ENCODE measurements at places on chromosomes 12 and 14.

DNA sequence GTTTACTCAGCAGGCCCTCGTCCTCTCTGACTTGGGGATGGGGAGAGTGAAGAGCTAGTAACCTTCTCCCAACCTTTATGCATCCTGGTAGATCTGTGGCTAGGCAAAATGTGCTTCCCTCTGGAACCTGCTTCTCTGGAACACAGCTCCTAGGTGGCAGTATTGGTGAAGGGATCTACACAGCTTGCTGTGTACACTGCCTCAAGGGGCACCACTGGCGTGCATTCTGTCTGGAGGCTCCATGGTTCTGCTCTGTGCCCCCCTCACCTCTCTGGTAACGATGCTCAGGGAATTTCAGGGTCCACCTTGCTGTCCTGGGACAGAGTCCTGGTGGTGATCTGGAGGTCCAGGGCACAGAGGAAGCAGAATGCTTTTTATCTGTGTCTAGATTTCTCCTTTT lies 43.5 kb upstream of the KCNA5 start:
- no peak for DNase-seq

DNA sequence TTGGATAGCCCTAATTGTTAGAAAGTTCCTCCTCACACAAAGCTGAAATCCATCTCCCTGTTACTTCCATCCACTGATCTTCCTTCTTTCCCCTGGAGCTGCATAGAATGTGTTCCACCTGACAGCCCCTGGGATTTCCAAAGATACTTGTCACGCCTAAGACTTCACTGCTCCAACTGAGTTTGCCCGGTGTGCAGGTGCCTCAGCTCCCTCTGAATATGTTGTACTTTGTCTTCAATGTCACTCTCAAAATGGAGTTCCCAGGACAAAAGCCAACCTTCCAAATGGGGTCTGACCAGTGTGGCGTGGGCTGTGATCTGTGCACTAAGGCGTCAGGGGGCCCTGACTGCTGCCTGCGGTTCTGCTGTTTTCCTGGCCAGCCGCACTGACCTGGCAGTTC lies 42.8 kb downstream of the CACNA2D4 start:
- DNase-seq, result no peak

GRCh38 chr14:75165586-75166391 lies 10.6 kb downstream of the TMED10 start:
- peak; percentile 63 for DNase-seq

DNA sequence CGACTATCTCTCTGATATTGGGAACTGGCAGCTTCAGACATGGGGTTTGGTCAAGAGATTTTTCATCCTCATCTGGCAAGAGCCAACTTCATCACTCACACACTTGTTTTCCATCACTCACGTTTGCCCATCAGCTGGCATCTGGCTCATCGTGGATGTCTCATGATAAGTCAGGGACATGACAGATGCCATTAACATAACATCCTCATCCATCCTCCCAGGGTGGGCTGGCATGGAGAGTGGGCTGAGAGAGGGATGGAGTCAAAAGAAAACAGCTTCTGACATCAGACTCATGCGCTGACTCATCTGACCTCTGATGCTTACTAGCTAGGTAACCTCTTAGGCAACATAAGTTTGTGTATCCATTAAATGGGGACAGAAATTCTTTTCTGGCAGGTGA lies 1.8 kb upstream of the VSX2 start:
- no peak for DNase-seq

GRCh38 chr14:66005900-66006434 lies 480.2 kb upstream of the CCDC196 start:
- DNase-seq, result no peak

DNA sequence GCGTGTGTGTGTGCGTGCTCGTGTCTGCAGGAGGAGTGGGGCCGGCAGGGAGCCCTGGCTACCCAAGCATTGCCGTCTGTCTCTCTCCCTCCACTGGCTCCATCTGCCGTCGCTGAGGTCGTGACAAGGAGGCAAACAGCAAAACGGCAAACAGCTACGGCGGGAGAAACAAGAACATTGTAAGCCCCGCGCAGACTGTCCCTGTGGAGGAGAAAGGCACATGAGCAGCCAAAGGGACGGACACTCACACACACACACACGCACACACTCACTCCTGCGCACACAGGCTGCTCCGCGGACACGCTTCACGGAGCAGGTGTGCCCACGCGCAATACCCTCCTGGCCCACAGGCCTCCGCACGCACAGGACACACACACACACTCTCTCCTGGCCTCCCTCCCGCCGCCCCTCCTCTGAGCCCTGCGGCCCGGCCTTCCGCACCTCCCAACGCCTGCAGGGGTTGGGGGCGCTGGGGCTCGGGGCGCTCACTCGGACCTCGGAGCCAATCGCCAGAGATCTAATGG lies 905 bp downstream of the CISTR start:
- peak; percentile 69 for DNase-seq

- no peak for DNase-seq
These were observed 63.1 kb upstream of the GPR68 start for GRCh38 chr14:91307652-91308051.

GRCh38 chr14:91901449-91902226 lies 34.3 kb upstream of the TC2N start:
- DNase-seq, result no peak
